ENCODE measurements at places on chromosomes 5 and 9.
A peak's percentile ranks its signal among the peaks of the same experiment; 100 is the strongest.

- DNase-seq = no peak
These were observed 52.1 kb upstream of the FSTL4 start for GRCh38 chr5:133664422-133664821.

DNA sequence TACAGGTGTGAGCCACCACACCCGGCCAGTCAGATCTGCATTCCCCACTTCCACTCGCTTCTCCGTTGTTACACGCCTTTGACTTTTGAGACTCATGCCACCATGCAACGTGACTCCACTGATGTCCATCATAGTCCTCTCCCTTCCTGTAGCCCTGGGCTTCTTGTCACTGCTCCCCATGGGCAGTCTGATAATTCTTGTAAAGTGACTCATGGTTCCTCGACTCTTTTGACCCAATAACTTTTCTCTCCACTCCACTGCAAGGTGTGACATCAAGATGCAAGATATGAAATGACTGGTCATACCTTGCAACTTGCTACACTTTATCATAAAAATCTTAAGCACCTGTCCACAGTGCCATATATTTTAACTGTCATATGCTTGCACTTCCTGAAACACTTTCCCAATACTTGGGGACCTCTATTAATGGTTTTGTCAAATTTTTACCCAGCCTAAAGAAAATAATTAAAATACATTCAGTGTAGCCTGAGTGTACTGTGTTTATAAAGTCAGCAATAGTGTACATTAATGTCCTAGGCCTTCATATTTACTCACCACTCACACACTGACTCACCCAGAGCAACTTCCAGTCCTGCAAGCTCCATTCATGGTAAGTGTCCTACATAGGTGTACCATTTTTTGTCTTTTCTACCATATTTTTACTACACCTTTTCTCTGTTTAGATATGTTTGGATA lies 18.6 kb upstream of the ANKRD18A start:
- no peak for DNase-seq

DNA sequence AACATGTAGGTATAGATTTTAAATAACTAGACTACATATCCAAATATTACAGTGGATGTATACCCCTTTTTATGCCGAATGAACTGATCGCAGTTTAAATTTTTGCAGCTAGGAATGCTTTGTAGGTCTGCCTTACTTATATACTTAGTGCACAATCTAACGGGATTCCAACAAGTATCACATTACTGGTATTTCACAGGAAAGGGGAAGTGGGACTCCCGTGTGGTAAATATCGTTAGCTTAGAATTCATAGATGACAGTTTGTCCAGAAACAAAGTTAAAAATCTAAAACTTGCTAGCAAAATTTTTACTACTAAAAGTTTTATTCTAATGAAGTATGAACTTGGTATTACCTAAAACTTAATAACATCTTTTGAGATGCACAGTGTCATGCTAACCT lies 193.5 kb upstream of the TLX3 start:
- DNase-seq = no peak

DNA sequence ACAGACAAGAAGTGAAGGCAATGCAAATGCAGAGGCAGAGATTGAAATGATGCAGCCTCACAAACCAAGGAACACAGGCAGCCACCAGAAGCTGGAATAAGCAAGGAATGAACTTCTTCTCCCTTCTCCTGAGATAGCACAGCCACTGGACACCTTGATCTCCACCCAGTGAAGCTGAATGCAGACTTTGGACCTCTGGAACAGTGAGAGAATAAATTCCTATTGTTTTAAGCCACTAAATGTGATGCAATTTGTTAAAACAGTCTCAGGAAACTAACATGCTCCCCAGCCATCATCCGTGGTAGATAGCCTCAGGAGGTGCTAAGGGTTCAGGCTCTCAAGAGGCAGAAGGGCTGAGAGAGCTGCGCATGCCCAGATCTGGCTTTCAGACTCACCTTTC lies 512.2 kb upstream of the ZNF608 start:
- DNase-seq = no peak

DNA sequence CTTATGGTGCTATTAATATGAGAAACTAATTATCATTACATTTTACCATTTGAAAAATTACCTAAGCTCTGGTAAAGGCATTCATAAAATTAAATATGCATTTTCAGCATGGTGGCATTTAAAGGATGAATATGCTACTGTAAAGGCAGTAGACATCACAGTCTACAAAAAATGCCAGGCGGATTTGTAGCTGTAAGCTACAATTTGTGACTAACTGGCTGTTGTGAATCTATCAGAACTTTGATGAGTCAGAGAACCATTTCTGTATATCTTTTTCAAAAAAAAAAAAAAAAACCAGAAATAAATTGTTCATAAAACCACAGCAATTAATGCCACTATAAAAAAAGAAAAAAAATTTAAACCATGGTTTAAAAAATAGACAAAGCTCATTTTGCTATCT lies 186.3 kb downstream of the NFIB start:
- no peak for DNase-seq

GRCh38 chr5:176887252-176887849 lies 11.8 kb downstream of the HK3 start:
- DNase-seq = no peak

DNA sequence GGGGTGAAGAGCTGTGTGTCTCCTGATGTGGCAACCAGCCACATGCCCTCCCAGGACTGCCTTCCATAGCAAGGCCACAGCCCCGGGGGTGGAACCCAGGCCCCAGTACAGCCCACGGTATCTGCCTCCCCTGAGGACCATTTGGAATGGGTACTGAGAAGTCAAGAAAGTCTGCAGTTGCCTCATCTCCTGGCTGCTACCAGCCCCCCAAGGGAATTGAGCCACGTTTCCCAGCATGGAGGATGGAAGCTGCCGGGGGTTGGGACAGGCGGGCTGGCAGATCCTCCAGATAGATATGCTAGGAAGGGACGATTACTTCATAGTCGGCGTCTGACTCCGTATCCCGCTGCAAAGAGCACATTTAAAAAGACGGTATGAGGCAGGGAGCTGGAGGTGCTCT lies 5.5 kb upstream of the DMRT2 start:
- no peak for DNase-seq

DNA sequence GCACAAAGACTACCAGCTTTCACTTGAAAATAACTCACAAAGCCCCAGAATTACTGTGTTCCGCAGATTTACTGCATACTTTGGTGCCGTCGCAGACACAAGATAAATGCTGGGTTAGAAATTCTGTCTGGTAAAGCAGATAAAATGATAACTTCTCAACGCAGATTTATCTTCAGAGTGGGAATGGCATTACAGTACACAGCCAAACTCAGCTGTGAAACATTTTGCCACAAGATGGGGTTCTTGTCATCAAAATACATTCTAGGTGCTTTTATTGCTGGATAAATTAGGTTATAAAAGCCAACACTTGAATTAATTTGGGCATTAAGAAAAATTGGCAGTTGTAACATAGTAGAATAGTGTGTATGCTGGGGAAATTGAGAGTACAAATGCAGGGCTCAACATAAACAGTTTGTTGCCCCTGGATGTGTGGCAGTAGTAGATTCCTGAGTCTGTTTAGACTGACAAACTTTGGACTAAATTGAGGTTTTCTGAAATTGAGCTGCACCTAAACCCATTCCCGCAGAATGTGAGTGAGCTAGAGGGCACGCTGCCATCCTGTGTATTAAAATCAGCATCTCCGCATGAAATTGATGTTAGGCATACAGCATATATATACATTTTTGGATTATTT lies 61.1 kb downstream of the LMNB1 start:
- no peak for DNase-seq

DNA sequence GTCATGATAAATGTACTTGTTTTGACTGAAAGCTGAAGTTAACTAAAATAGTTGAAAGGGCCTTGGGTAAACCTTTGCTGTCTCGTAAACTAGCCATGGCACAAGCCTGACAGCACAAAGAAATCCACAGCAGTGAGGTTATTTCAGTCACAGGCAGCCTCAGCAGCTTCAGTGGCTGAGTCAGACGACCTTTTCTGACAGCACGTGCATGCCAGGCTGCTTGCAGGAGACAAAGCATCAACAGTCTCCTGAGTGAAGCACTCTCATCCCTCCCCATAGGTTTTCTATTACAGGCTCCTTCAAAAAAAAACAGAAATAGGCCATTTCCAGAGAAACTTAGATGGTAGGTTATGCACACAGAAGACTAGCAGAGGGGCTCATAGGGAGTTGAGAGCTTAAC lies 34.6 kb downstream of the OXCT1 start:
- peak; percentile 83 for DNase-seq

DNA sequence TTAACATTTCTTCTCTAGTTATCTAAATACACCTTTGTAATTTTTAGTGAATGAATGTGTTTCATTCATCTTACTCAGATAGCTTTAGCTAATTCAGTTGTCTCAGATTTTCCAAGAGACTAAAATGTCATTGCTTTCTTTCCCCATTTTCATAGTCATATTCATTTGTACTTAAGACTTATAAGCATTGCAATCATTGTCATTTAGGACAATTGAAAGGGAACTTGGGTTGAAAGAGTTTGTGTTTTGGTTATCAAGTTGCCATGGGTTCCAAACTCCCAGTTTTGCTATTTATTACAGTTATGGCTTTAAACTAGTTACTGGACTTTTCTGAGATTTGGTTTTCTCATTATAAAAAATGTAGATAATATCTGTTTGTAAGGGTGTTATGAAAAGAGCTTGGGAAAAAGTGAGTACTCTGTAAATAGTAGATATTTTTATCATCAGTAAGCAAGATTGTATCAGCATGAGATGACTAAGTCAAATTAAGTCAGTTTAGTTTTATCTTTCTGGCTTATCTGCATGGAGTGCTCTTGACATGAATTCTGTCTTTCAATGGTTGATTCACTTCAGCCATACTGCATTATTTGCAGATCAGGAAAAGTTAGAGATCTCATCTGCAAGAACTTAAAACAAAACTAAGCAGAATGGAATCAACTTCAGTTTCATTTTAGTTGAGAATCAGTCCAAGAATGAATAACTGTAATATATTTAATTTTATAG lies 107.5 kb downstream of the PBX3 start:
- DNase-seq = no peak

DNA sequence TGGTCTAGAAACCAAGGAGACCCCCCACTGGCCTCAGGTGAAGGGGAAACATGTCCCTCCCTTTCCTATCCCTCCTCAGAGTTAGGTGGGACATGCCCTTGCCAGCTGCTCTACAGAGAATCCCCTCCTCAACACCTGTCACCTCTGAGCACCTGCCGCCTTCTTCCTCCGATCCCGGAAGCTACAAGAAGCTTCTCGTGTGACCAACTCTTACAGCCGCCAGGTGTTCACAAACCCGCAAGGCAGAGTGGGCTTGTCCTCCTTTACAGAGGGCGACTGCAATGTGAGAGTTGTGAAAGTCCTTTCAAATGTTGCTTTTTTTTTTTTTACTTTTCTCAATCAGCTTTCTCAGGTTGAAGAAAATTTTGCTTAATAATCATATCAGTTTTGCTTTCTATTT lies 3.7 kb upstream of the ICE1 start:
- DNase-seq = no peak

GRCh38 chr5:2094616-2094995 lies 211.9 kb upstream of the IRX4 start:
- DNase-seq = no peak

- DNase-seq = no peak
These were observed 1785.9 kb upstream of the WWC1 start for GRCh38 chr5:166505544-166505943.
